Head of caudate nucleus (tissue), 42 donors: ENCODE measurements at places on chromosomes 7 and 10.

- DNase-seq: no peak
Measured at GRCh38 chr10:64573623-64574325, 1052.6 kb downstream of the REEP3 start.

DNA sequence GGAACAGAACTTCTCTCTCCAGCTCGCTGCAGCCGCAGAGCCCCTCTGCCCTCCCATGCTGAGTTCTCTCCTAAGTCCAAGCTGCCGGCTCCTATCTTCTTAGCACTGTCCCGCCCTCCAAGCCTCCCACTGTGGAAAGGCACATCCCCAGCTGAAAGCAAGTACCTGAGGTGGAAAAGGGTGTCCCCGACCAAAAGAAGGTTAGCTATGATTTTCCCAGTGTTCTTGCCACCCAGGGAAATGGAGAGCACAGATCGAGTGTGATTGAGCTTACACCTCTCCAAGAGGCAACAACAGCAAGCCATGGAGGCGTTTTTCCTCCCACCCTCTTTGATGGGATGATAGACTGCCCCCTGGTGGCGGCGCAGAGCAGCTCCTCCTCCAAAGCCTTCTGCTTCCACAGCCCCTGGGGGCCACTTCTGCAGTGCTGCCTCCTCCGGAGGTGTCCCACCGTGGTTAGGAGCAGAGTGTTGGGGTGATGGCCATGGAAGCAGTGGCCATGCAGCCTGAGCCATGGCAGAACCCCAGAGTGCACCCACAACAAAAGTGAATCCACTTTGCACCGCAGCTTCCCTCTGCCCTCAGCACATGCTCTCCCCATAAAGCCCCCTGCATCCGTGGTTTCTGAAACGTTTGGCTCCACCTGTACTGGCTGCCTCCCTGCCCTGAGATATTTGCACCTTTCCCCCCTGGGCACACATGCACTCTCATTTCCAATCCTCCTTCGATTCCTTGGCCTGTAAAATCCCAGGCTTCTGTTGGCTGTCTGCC lies 143.1 kb upstream of the STK17A start:
- peak; percentile 24 for DNase-seq

DNA sequence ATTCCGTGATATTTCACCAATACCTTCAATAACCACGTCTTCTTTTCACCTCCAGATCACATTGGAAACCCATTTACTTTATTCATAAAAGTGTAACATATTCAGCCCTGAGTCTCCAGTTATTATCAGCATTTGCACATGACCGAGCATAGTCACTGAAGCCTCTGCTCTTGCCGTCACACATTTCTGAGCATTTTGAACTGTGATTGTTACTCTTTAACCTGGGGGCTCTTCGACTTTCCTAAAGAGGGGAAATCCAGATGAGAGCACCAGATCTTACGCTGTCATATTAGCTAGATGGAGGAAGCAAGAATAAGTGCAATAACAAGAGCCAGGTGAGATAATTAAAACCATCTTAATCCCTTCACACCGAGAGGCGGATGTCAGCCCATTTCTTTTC lies 260.0 kb upstream of the NRP1 start:
- DNase-seq: no peak

DNA sequence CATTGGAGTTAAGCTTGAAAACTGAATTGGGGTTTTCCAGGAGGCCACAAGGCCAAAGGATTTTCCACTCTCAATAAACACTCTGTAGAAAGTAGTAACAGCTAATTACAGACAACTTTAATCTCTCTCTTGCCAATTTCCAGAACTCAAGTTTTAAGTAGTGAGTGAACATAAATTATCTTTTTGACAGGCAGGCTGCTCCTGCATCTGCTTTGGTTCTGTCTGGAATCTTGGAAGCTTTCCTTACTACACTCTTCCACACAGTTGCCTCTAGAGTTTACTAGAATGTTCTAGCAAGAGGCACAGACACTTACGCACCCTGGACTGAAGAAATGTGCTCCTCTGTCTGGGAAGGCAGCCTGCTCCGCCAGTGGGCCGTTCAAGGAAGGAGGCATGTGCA lies 90.5 kb upstream of the WAC start:
- no peak for DNase-seq

DNA sequence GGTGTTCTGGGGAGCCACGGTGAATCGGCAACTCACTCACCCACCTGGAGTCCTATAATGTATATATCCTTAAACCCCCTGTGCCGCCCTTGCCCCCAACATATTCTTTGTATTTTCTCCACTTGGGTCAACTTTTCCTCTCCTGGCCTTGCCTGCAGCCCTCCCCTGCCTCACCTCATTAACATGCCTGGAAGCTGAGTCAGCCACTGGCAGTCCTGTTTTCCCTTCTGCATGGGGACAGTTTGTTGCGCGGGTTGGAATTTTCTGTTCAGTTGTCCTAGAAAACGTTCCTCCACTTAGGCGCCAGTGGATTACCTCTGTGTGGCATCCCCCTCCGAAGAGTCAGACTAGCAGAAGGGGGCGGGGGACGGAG lies 97.4 kb downstream of the C10orf105 start:
- DNase-seq: no peak
